Progenitor cell of endocrine pancreas (in vitro differentiated cells): ENCODE measurements at places on chromosomes 4 and X. TPM values are rescaled to one million over a fixed set of nuclear protein-coding genes. Genes with fewer than 3 reads are reported as not detected.

Gene CENPI
- total RNA-seq = 13.2 and 13.7 TPM in 2 replicates

Gene DMRTC1B
- total RNA-seq = 6.3 and 8.1 TPM in 2 replicates

Gene H2BW2
- total RNA-seq = not detected in 2 replicates

Gene ART3
- total RNA-seq = 5.0 and 7.3 TPM in 2 replicates

Gene ADH7
- not detected in 2 replicates for total RNA-seq

Gene ZNF157
- total RNA-seq = 2.0 TPM in 2 replicates

Gene SSX1
- not detected in 2 replicates for total RNA-seq

Gene UGT2A1
- not detected in 2 replicates for total RNA-seq

Gene KLB
- total RNA-seq = 0.36 and 0.43 TPM in 2 replicates

Gene MEPE
- total RNA-seq = not detected in 2 replicates

Gene TRIM75
- total RNA-seq = not detected in 2 replicates

Gene CSAG2
- total RNA-seq = 0.38 TPM in 1 of 2 replicates, not detected in the other

Gene GC
- total RNA-seq = 154 and 168 TPM in 2 replicates

Gene ENPP6
- total RNA-seq = not detected in 2 replicates

Gene RRH
- total RNA-seq = 0.33 and 0.57 TPM in 2 replicates

Gene TLL1
- 0.16 TPM in 1 of 2 replicates, not detected in the other for total RNA-seq

Gene CXCL10
- not detected in 2 replicates for total RNA-seq

Gene GYPE
- not detected in 2 replicates for total RNA-seq

Gene ZFX
- 113 and 116 TPM in 2 replicates for total RNA-seq

Gene ADH1A
- 5.6 TPM in 2 replicates for total RNA-seq

Gene CRLF2
- total RNA-seq = 0.31 TPM in 1 of 2 replicates, not detected in the other

Gene USP26
- total RNA-seq = not detected in 2 replicates

DNA sequence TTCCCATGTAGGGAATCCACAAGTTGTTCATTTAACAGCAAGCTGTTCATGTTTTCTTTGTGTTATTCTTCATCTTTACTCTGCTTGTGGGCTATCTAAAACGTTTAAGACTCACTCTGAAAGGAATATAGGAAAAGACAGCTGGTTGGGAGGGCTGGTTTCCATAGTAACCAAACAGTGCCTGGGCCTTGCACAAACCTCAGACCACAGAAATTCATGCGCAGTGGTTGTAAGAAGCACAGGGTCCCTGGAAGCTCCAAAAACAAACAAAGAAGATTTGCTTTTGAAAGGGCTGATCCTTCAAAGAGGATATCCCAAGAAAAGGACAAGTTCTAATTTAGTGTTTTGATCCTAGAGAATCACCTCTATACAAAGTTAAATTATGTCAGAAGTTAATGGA is 7.8 kb downstream of the SERTM2 start:
- no peak for DNase-seq

GRCh38 chr4:38684951-38685844 is 21.2 kb downstream of the KLF3 start:
- DNase-seq = no peak

DNA sequence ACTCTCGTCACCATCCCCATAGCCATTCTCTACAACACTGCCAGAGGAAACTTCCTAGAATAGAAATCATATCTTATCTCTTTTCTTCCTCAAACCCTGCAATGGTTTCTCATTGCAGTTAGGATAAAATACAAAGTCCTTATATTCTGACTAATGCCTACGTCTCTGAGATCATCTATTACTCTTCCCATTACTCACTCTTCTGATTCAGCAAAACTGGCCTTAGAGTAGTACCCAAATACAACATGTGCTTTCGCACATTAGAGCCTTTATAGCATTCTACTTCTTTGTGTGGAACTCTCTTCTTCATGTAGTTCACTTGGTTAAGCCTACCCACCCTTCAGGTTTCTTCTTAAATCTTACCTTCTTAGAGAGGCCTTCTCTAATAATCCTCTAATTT is 28.0 kb downstream of the LHFPL1 start:
- DNase-seq = no peak

GRCh38 chrX:111914398-111915090 is 38.6 kb downstream of the TRPC5OS start:
- no peak for DNase-seq

GRCh38 chr4:45663628-45664081 is 460.2 kb downstream of the GABRG1 start:
- DNase-seq = no peak

DNA sequence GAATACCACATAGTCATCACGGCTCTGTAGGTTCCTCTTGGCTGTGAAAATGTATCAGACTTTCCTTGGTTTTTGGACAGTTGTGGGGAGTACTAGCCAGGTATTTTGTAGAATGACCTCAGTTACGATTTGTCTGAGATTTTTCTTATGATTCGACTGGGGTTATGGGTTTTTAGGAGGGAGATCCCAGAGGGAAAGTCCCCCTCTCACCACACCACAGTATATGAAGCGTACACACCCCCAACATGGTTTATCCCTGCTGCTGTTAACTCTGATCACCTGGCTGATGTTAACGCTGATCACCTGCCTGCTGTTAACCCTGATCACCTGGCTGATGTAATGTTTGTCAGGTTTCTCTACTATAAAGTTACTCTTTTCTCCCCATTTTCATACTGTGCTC is 72.6 kb downstream of the ANAPC4 start:
- no peak for DNase-seq

GRCh38 chr4:80362578-80363181 is 27.1 kb downstream of the CFAP299 start:
- DNase-seq = peak; percentile 46

- no peak for DNase-seq
These were observed 161.6 kb upstream of the HCCS start for GRCh38 chrX:10949541-10949940.

GRCh38 chr4:183838987-183839712 is 66.0 kb upstream of the STOX2 start:
- no peak for DNase-seq

- no peak for DNase-seq
These were observed 11.4 kb downstream of the FHIP1A start for GRCh38 chr4:151420250-151420807.

- no peak for DNase-seq
These were observed 6.1 kb downstream of the STIM2 start for GRCh38 chr4:26866781-26867180.

GRCh38 chrX:15474028-15474427 is 19.1 kb downstream of the PIR start:
- DNase-seq = no peak

DNA sequence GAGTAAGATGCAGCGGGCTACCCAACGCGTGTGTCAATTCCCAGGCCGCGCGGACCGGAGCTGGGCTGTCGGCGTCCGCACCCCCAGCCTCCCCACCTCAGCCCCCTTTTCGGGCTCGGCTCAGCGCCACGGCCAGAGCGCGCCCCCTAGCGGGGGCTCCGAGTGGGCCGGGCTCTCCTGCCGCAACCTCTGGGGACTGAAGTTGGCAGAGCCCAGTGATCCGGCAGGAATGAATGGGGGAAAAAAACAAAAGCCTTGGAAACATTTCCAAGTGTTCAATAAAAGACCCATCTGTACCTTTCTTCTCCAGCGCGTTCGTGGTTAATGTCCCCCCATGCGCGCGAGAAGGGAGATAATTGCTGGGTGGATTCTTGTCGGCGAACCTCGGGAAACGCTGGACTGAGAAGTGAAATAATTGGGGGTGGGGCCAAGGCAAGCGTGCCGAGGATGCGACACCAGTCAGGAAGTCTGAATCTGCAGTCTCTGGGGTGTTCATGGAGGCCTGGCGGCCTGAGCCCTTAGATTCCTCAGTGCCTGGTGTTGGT is 5.2 kb upstream of the ARX start:
- DNase-seq = peak; percentile 71

DNA sequence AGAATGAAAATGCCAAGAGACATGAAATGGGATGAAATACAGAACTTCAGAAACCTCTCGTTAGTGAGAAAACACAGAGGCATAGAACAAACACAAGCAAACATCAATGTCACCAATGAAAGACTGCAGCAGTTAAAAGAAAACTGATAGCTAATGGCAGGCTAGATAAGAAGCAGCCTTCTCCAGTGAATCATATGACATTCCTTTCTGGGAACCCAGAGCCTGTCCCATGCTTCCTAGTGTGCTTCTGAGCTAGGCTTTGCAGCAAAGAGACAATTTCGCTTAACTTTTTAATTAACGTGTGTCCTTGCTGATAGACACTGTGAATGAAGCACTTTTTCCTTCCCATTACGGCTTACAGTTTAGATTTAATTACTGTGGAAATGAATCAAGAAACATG is 444.6 kb downstream of the IL15 start:
- no peak for DNase-seq

DNA sequence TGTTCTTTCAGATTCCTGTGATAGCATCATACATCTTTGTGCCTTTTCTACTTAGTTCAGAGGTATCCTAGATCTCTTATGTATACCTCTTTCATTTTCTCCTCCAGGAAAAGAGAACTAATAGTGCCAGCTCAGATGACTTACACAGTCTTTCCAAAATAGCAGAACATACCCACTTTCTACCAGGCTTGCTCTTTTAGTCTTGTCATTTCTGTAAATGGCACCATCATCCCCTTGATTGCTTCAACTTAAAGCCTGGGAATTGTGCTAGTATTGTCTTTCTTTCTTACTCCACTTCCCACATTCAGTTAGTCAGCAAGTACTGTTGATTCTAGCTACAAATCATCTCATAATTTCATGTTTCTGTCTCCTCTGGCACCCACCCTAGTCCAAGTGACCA is 5.1 kb downstream of the APEX2 start:
- no peak for DNase-seq

DNA sequence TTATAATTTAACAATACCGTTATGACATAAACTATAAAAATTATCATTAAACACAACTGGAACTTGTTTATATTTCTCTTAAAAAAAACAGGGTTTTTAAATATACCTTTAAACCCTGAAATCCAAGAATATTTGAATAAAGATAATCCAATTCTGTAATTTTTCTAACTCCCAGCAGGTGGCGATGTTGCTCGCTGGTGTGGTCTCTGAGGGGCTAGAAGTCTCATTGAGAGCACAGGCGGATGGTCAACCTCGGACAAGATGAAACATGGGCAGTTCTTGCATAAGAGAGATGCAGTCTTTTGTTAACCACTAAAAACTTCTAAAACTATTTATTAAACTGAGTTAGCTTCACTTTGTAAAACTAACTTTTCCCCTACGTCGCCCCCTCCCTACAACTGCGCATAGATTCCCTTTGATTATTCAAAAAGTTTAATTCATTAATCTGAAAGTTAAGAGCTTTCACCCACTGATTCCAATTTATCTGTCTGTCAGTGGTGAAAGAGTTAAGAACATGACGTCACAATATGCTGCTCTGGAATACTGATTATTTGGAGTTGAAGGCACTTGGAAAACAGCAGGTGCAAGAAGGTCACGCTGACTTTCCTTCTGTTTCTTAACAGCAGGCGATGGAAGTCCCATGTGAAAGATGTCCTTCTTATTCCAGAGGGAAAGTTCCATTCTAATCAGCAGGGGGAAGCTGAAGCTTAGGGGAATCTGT is 29.5 kb downstream of the DMP1 start:
- DNase-seq = peak; percentile 37

- no peak for DNase-seq
These were observed 655.3 kb upstream of the FRG1 start for GRCh38 chr4:189285377-189285776.

- no peak for DNase-seq
These were observed 116.7 kb downstream of the MFAP3L start for GRCh38 chr4:169909479-169909878.

GRCh38 chr4:1998296-1998695 is 10.5 kb downstream of the NELFA start:
- no peak for DNase-seq

DNA sequence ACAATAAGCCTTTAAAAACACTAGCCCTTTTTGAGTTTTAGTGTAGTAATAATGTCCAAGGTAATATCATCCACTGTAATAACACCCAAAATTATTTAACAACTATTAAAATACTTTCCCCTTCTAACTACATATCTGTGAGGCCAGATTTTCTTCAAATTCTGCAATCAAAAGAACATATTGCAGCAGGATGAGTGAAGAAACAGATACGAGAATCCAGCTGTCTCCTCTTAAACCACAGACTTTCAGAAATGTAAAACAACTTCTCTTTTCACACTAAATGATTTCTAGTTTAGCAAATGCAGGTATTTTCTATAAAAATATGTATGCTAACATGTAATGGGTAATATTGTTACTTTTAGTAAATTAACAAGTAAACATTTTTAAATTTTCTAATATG is 148.9 kb downstream of the PRDM5 start:
- DNase-seq = no peak

- peak; percentile 12 for DNase-seq
These were observed 113.4 kb upstream of the FAM241A start for GRCh38 chr4:112031712-112032328.

GRCh38 chr4:87718217-87718835 is 68.2 kb downstream of the DMP1 start:
- no peak for DNase-seq

GRCh38 chr4:153787575-153787974 is 1.3 kb downstream of the SFRP2 start:
- no peak for DNase-seq

DNA sequence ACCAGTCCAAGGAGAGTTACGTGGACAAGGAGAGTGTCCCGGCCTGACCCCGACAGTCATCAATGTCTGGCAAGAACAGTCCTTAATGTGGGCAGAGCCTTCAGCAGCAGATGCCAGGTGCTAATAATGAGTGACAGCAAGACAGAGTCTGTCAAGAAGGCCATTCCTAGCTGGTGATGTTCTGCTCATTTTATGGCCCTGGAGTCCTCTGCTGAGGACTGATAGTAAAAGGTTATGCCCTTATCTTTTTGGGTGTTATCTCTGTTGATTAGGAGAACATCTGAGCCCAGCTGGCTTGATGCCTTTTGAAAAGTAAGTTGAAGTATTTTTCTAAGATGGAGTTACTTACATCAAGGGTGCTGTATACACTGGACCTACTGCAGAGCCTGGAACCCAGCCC is 67.3 kb downstream of the SLC34A2 start:
- no peak for DNase-seq

DNA sequence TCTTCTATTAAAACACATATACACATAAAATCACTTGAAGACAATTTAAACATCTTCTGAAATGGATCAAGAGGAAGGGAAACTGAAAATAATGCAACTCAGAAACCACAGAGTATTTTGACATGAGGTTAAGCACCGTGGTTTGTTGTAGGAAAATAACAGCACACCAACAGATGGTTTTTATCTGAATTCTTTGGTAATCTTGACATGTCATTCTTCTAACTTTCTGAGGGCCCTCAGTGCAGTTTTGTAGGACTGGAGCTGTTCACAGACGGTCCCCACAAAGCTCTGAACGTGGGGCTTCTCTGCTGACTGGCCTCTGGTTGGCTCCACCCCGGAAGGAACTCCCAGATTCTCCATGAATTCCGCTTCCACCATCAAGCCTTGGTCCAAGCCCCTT is 16.0 kb upstream of the TLR8 start:
- DNase-seq = no peak

GRCh38 chr4:40261231-40262076 is 64.6 kb downstream of the RHOH start:
- DNase-seq = no peak
